ENCODE measurements at places on chromosomes 7 and 10.

DNA sequence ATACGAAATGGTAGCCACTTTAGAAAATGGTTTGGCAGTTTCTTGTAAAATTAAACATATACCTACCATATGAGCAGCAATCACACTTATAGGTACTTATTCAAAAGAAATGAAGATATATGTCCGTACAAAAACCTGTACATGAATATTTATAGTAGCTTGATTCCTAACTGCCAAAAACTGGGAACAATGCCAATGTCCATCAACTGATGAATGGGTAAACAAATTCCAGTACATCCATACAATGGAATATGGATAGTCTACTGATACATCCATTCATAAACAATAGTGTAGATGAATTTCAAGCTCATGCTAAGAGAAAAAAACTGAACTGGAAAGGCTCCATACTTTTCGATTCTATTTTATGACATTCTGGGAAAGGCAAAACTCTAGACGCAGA is 68.5 kb downstream of the AGK start:
- no peak for DNase-seq

- no peak for DNase-seq
Observed at GRCh38 chr7:101216860-101217387, 457 bp downstream of the PLOD3 start.

DNA sequence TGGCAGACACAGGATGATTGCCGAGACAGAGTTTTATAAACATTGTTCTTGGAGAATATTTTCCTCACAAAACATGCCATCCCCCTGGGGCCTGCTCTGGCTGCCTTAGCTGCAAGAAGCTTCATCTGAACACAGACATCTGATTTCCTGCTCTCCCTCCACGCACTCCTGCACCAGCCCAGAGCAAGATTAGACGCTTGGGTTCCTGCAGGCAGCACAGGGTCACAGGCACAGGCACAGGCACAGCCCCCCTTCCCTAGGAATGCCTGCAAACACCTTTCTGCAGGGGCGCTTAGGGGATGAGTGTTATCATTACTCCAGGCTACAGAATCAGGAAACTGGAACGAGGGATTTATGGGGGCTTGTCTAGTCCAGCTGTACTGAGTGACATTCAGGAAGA is 450.3 kb downstream of the GRID1 start:
- DNase-seq: no peak

DNA sequence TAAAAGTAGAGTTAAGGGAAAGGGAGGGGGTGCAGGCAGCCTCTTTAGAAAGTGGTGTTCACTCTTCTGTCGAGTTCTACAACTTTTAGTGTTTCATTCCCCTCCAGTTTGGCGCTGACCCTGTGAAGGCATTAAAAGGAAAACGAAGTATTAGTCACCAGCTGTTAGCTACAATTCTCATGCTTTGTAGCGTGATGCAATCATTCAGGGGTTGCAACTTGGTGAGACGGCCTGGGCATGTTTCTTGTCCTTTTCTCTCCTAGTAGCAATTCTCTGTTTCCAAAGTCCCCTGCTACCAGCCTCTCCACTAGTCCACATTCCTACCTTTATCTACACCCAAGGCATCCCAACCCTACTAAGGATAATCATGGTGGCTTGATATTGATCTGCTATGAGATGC is 33.7 kb upstream of the DGKI start:
- DNase-seq: no peak

DNA sequence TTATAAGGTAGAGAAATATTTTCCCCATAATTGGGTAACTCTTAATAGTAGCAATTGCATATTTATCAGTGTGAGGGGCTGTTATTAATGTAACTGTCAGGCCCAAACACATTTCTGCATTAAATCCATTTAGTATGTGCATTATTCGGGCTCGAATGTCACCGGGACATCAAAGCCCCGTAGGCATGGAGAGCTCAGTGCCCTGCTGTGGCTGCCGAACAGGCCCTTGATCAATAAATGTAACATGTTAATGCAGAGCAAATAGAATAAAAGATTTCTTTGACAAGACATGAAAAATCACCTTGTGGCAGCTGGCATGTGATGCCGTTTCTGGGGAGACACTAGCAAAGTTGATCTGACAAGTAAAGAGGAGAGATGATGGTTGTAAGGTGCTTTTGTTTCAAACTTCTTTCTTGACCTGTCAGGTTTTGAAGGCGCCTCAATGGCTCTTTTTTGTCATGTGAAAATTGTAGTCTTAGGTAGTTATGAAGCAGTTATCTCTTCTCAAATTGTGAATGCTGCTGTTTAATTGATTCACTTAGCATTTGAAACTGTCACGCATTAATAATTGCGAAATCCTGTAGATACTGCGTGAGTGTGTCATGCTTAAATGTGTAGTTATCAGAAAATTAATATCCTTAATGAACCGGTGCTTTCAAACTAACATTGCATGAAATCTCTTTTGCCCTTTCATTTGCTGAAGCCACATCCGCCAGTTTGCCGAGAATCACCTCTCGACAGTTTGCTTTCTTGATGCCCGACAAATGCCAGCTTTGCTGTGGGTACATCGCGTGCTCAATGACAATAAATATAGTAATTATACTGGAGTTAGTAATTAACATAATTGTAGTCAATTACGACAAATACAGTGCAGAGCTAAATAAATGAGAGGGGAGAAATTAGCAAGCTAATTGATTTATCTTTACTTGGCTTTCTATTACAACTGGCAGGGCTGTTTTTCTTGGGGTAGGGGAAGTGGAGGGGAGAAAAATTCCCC is 19.5 kb downstream of the LRMDA start:
- DNase-seq: no peak

- no peak for DNase-seq
Observed at GRCh38 chr7:44393238-44394111, 68.1 kb upstream of the CAMK2B start.

- no peak for DNase-seq
Observed at GRCh38 chr10:76882245-76882644, 755.4 kb downstream of the KCNMA1 start.

GRCh38 chr7:158829021-158829341 is 328 bp downstream of the ESYT2 start:
- DNase-seq: peak; percentile 82

DNA sequence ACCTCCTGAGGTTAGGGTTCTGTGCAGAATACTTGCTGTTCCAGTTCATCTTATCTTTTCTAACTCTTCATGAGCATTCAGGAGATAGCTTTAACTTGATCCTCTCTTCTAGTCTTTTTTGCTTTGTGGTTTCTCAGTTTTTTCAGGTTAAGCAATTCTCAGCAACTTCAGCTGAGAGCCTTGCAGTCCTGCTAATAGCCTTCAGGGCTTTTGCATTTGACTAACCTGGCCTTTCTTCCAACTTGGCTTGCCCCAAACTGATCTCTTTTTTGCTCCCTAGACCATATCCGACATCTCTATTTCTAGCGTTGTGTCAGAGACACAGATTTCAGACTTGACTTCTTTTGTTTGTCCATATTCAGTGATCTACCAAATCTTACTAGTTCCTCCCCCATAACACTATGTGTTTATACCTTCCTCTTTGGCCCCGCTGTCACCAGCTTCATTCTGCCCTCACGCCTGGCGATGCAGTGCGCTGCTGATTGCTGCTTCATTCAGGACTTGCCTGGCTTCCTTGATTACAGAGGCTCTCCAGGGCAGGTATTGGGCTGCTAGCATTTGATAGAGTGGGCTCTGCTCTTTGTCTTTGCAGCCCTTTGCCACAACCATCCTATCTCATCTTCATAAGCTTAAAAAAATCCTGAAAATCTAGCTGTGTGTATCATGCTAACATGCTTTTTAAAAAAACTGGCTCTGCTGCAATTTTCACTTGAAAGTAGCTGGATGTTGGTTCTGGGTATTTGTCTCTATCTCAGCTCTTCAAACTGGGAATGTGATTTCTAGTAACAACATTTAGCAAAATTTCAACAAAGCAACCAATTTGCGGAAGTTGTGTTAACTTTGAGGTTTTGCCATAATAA is 9.6 kb downstream of the CUL1 start:
- DNase-seq: no peak

GRCh38 chr7:46076527-46076926 is 155.5 kb upstream of the IGFBP3 start:
- DNase-seq: no peak

- no peak for DNase-seq
Observed at GRCh38 chr7:25031007-25031406, 51.0 kb upstream of the OSBPL3 start.

GRCh38 chr10:126972635-126973414 is 67.6 kb downstream of the DOCK1 start:
- DNase-seq: peak; percentile 84

- DNase-seq: no peak
Observed at GRCh38 chr10:60870416-60870728, 73.6 kb downstream of the RHOBTB1 start.

GRCh38 chr10:76347832-76348231 is 916.4 kb downstream of the LRMDA start:
- no peak for DNase-seq
